ENCODE measurements at places on chromosomes 6 and 20.

GRCh38 chr20:35370751-35371150, 41.0 kb downstream of the UQCC1 start:
- DNase-seq = no peak

GRCh38 chr20:53894707-53895384, 175.5 kb downstream of the BCAS1 start:
- no peak for DNase-seq

- no peak for DNase-seq
Measured at GRCh38 chr6:47111685-47112084, 69.6 kb upstream of the ADGRF1 start.

DNA sequence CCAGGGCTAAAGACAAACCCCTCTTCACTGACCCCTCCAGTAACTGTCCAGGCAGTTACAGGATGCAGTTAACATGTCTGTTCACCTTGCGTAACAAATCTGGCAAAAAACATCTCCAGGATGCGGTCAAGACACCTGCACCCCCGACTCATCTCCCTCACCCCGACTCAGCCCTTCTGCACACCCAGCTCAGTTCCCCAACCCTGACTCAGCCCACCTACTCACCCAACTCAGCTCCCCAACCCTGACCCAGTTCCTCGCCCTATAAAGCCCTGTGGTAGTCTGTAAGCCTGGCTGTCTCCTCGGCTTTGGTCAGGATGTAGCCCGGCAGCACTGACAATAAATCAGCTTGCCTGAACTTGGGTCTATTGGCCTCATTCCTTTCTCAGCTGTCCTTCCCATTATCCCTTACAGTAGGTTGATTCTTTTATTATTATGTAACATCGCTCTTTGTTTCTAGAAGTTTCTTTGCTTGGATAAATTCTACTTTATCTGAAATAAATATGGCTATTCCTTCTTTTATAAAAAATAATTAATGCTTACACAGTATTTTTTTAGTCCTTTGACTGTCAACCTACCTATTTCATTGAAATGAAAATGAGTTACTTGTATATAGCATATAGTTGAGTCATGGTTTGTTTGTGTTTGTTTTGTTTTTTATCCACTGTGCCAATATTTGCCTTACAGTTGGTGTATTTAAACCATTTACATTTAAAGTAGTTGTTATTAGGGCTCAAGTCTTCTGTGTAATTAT, 12.9 kb upstream of the ADTRP start:
- no peak for DNase-seq

DNA sequence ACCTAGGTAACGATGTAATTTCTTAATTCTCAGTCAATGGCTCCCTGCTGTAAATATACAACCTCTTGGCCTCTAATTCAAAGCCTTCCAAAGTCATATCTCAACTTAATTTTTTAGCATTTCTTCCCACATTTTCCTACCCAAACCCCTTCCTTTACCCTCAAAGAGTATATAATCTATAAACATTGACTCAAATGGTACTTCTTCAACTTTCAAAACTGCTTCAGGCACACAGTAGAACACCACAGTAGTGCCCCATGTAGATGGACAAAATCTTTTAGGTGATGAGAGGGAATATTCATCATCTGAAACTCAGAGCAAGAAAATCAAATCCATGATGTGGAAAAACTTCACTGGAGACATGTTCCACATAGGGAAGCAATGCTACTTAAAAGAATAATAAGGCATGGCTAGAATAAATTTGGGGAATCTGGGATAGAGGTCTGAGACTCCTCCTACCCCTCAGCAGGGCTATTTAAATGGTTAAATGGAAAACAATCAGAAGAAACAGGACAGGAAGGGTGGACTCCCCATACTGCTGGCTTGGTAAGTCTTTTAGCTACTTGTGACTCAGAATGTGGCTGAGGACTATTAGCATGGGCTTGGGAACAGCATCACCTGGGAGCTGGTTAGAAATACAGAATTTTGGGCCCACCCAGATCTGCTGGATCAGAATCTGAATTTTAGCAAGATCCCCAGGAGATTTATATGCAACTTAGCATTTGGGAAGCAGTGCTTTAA, 6.4 kb downstream of the SLC22A2 start:
- DNase-seq = no peak

DNA sequence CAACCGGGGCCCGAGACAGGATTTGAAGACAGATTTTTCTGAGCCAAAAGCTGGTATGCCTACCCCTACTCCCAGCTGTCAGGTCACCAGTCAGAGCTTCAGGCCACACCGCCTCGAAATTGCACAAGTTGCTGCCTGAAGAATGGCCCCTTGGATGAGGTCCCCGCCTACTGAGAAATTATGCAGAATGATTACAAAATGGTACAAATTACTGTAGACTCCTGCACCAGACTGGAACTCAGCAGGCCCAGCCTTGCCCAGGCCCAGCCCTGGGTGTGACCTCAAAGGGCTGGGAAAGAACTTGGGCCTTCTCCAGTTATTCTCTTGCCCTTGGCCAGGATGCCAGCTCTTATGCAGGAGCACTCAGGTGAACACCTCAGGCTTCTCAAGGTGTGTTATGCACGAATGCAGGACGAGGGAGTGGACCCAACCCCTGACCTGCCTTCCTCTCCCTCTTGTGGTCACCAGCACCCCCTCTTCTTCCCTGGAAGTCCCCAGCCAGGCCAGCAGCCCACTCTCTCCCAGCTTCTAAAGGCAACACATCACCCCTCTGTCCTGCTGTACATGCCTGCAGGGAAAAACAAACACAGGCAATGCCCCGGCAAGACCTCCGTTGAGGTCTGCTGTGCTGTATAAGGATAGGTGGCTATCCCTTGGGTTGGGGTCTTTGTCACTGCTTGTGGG, 88.7 kb upstream of the NAA20 start:
- DNase-seq = no peak

- no peak for DNase-seq
Measured at GRCh38 chr6:18269253-18269652, 4.9 kb upstream of the DEK start.

DNA sequence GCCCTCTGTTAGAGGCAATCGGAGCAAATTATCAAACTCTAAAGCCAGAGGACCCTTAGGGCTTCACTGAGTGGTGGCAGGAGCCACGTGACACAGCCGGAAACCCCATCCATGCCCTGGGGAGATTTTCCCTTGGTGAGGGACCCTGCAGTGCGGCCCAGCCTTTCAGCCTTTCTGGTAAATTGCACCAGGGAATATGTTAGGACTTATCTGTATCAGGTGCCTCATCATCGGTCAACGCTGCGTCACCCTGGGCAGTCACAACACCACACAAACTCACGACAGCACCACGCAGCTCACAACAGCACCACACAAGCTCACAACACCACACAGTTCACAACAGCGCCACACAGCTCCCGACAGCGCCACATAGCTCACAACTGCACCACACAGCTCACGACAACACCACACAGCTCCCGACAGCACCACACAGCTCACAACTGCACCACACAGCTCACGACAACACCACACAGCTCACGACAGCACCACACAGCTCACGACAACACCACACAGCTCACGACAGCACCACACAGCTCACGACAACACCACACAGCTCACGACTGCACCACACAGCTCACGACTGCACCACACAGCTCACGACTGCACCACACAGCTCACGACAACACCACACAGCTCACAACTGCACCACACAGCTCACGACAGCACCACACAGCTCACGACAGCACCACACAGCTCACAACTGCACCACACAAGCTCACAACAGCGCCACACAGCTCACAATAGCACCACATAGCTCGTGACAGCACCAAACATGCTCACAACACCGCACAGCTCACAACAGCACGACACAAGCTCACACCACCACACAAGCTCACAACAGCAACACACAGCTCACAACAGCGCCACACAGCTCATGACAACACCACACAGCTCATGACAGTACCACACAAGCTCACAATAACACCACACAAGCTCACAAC, 199.0 kb downstream of the DLL1 start:
- no peak for DNase-seq

Data from NCI-H1092 treated with DMSO at 0.1 percent for 48 hours (cell line).